HL-60 (cell line): ENCODE measurements at places on chromosomes 5 and 9.

DNA sequence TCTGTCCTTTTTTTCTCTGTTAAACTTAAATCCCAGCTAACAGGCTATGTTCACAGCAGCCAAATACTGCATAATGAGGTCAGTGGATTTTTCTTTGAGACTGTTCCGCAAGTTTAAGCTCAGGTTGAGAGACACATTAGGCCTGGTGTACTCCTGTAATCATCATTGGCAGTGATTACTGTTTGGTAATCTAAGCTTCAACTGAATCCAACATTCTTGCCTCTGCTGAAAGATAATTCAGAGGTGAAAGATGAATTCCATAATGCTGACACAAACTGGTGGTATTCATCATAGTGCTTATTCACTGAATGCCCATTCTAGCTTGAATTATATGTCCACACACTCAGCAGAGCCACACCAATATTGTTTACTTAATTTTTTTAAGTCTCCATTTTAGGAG, 108.5 kb downstream of the NFIB start:
- no peak for DNase-seq

DNA sequence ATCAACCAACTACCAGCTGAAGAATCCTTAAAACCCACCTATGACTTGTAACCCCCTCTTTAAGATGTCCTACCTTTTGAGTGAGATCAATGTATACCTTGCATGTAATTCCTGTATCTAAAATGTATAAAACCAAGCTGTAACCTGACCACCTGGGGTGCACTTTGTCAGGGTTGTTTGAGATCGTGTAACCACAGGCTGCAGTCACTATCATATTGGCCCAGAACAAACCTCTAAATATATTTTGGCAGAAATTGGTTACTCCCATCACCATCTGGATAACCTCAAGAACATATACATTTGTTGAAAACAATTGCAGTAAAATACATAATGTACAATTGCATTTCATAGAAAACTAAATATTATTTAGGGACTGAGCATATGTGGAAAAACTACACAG, 8.4 kb downstream of the CARNMT1 start:
- DNase-seq: no peak

GRCh38 chr9:124349675-124350493, 65.4 kb downstream of the PSMB7 start:
- no peak for DNase-seq

DNA sequence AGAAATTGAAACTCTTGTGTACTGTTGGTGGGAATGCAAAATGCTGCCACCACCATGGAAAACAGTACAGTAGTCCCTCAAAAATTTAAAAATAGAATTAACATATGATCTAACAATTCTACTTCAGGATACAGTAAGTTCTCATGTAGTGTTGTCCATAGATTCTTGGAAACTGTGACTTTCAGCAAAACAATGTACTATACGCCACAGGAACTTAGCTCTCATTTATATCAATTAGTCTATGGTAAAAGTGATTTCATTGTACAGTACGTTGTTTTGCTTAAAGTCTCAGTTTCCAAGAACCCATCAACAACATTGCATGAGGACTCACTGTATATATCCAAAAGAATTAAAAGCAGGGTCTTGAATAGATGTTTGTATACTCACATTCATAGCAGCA, 233.5 kb upstream of the GAS1 start:
- no peak for DNase-seq
